ENCODE measurements at places on chromosomes 6 and 20. TPM values are rescaled to one million over a fixed set of nuclear protein-coding genes. Genes with fewer than 3 reads are reported as not detected.

Gene POM121L2
- total RNA-seq: not detected

Gene FAM209B
- total RNA-seq: 0.52 TPM

Gene ESR1
- total RNA-seq: 3.4 TPM

Gene RAB32
- 123 TPM for total RNA-seq

Gene HLA-DOB
- 0.32 TPM for total RNA-seq

Gene PTGIS
- 42.8 TPM for total RNA-seq

Gene MYB
- 0.13 TPM for total RNA-seq

Gene SAMD3
- total RNA-seq: 0.39 TPM

All from articular chondrocyte of knee joint (primary cell).